ENCODE measurements at places on chromosomes 5 and 9.

- DNase-seq, result no peak
Observed at GRCh38 chr5:113194591-113194990, 218.0 kb downstream of the DCP2 start.

DNA sequence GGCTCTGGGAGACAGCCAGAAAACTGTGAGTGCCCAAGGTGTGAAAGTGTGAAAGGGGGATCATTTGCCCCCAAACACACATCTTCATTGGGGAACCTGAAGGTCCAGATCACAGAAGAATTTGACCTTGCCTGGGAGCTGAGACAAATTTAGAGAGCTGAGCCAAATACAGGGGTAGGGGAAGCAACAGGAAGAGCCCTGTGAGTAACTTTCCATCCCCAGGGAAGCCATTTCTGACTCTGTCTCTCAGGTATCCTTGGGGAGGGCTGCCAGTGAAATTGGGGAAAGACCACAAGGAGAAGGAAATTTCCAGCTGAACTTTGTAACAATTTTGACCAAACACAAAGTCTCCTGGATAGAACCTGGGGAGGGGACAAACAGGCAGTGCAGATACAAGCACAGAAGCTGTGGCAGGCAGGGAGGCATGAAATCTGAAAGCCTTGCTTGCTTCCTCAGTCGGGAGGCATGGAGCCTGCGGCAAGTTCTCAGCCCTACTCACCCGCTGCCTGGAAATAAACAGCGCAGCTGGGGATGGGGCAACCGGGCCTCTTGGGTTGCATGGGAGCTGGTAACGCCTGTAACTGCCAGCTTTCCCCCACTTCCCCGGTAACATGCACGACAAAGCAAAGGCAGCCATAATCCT, 31.5 kb upstream of the ZCCHC9 start:
- DNase-seq, result no peak

DNA sequence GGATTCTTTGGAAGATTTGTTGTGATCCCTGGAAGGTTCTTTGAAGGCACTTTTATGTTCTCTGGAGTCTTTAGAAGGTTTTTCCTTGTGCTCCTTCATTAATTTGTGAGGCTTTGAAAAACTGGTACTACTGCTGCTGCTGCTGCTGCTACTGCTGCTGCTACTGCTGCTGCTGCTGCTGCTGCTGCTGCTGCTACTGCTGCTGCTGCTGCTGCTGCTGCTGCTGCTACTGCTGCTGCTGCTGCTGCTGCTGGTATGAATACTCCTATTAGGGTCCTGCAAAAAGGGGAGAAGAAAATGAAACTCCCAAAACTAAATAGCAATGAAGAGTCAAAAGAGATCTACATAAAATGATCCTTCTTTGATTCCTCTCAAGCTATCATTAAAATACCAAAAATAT, 208.1 kb downstream of the MLLT3 start:
- no peak for DNase-seq

- DNase-seq, result no peak
Observed at GRCh38 chr5:132261881-132262845, 4.7 kb downstream of the PDLIM4 start.

DNA sequence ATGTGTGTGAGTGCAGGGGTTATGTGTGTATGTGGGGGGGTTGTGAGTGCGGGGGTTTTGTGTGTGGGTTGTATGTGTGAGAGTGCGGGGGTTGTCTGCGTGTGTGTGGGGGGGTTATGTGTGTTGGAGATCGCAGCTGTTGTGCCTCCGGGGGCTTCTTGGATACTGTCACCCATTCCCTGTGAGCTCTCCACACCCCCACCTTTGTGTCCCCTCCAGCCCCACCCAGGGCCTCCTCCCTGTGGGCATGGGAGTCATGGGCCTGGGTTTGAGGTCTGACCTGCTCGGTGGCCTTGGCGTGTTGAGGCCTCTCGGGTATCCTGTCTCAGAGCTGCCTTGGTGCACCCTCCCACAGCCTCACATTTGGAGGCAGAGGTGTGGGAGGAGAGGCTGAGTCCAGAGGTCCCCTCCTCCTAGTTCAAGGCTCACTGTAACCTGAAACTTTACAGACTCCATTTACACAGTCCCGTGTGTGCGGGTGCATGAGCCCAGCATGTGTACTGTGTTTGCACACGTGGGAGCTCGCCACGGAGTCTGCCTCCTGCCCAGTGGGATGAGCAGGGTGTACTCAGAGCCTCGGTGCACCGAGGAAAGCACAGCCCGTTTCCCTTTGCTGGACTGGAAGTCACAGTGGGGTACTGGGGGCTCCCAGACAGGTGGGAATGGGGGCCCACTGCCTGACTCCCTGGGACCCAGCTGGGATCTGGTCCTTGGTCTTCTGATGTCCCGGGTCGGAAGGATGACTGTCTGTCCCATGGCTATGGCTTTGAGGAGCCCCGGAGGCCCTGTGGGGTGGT, 43.4 kb downstream of the RXRA start:
- no peak for DNase-seq

GRCh38 chr9:115085773-115086377, 32.1 kb downstream of the TNC start:
- no peak for DNase-seq

GRCh38 chr5:67619235-67619634, 422.6 kb upstream of the CD180 start:
- no peak for DNase-seq

DNA sequence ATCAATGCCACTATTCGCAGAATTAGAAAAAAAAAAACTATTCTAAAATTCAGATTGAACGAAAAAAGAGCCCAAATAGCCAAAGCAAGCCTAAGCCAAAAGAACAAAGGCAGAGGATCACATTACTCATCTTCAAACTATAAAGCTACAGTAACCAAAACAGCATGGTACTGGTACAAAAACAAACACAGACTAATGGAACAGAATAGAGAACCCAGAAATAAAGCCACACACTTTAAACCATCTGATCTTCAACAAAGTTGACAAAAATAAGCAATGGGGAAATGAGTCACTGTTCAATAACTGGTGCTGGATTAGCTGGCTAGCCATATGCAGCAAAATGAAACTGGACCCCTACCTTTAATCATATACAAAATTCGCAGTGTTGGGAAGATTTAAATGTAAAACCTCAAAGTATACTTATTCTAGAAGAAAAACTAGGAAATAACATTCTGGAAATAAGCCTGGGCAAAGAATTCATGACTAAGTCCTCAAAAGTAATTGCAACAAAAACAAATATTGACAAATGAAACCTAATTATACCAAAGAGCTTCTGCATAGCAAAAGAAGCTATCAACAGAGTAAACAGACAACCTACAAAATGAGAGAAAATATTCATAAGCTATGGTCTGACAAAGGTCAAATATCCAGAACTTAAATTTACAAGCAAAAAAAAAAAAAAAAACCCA, 153.7 kb downstream of the NDUFS4 start:
- DNase-seq, result no peak

- no peak for DNase-seq
Observed at GRCh38 chr5:143896516-143896915, 84.6 kb downstream of the HMHB1 start.

- DNase-seq, result no peak
Observed at GRCh38 chr5:170419643-170420042, 30.5 kb upstream of the KCNMB1 start.

GRCh38 chr5:50647726-50648125, 18.7 kb upstream of the PARP8 start:
- no peak for DNase-seq

- DNase-seq, result no peak
Observed at GRCh38 chr5:96081276-96081858, 119.7 kb upstream of the ELL2 start.

DNA sequence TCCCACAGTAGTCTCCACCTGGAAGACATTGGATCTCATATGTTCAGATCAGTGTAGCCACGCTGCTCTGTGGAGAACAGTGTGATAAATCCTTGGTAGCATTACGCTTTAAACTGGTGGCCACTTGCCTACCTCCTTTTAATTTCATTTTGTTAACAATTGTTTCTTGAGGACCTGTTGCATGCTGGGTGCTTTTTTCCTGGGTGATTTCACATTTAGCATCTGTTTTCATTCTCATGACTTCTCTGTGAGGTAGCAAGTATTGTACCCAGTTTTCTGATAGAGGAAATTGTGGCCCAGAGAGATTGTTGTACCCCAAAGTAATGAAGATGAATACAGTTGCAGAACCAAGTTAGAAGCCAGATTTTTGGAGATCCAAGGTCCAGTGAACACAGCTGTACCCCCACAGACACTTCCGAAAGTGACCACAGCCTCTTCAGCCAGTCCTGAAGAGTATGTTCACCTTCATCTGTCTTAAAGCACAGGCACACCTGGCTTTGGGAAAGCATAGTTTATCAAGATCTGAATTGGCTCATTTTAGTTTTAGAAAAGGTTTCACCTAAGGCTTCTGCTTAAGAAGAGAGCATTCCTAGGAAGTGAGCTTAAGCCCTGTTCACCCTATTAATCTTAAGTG, 75.2 kb downstream of the F2RL2 start:
- no peak for DNase-seq

DNA sequence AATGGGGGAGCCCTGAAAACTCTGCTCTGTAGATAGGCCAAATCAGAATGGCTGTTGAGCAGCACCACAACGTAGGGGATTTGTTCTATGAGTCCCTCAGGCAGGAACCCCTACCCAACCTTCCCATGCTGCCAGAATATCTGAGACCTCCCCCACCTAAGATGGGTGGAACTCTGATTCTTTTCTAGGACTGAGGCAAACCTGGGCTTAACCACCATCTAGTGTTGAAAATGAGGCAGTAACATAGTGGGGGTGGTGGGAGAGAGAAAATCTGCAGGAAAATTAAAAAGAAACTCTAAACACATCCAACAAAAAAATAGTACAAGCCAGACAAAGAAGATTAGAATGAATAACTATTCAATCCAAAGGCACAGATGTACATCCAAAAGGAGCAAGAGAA, 228.4 kb downstream of the ATPSCKMT start:
- DNase-seq, result no peak

- no peak for DNase-seq
Observed at GRCh38 chr9:93254061-93254481, 70.1 kb downstream of the WNK2 start.

DNA sequence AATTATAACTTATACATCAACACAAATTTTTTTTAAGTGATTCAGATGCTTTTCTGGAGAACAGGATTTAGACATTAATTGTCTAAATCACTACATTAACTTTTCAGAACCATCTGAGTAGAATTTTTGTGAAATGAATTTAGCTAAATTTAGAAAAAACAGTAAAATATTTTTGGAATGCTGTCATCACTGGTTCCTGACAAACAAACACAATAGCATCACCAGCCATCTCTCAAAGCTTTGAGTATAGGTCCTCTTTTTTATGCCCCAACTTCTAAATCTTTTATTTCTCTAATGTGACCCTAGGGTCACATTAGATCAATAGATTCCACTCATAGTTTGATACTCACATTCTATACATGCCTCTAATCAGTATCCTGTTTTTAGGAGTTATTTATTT, 104.6 kb downstream of the PRR16 start:
- no peak for DNase-seq

GRCh38 chr5:2514484-2514883, 237.0 kb downstream of the IRX2 start:
- no peak for DNase-seq

GRCh38 chr9:113508111-113508749, 44.7 kb downstream of the RGS3 start:
- peak; percentile 47 for DNase-seq
